ENCODE measurements at places on chromosomes 1 and 21. TPM values are rescaled to one million over a fixed set of nuclear protein-coding genes. Genes with fewer than 3 reads are reported as not detected.

The VWA5B1 gene
- not detected for polyA plus RNA-seq

The FMO2 gene
- polyA plus RNA-seq, result not detected

The CAPN9 gene
- 0.87 TPM for polyA plus RNA-seq

The HES3 gene
- polyA plus RNA-seq, result not detected

The AJAP1 gene
- polyA plus RNA-seq, result not detected

The TACSTD2 gene
- polyA plus RNA-seq, result not detected

The ETV3L gene
- not detected for polyA plus RNA-seq

The MCOLN3 gene
- polyA plus RNA-seq, result 1.6 TPM

The VANGL2 gene
- polyA plus RNA-seq, result 15.2 TPM

The SLC30A10 gene
- polyA plus RNA-seq, result 0.59 TPM

The FNDC5 gene
- 18.0 TPM for polyA plus RNA-seq

The CACNA1S gene
- polyA plus RNA-seq, result not detected

The WNT9A gene
- 0.14 TPM for polyA plus RNA-seq

The BTG3 gene
- 54.7 TPM for polyA plus RNA-seq

The C1orf167 gene
- polyA plus RNA-seq, result 1.00 TPM

The OR2T29 gene
- polyA plus RNA-seq, result not detected

The RHOU gene
- polyA plus RNA-seq, result 2.3 TPM

The CADM3 gene
- 1.3 TPM for polyA plus RNA-seq

The CFAP298 gene
- polyA plus RNA-seq, result 56.2 TPM

The RIMS3 gene
- 29.1 TPM for polyA plus RNA-seq

The PTTG1IP gene
- 253 TPM for polyA plus RNA-seq

The DNAJC28 gene
- polyA plus RNA-seq, result 6.6 TPM

The PADI3 gene
- not detected for polyA plus RNA-seq

The TCHHL1 gene
- polyA plus RNA-seq, result not detected

The CRP gene
- not detected for polyA plus RNA-seq

The KCNA2 gene
- polyA plus RNA-seq, result 0.17 TPM
